ENCODE measurements at places on chromosomes 5 and 9.

DNA sequence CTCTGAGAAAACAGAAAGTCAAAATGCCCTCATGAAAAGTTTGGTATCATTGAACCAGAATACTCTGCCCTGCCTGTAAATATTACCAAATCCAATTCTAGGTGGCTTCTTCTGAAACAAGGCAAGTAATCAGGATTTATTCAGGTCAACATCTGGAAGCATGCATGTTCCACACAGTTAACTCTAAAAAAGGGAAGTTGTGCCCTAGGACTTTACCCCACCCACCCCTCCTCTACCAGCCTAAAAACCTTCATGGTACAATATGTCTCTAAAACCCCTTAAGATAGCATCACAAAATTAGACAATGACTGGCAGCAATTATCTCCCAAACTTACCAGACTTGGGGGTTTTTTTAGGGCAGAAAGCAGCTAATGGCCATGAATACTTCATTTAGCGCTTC, 414.8 kb upstream of the SLC30A5 start:
- DNase-seq, result no peak

DNA sequence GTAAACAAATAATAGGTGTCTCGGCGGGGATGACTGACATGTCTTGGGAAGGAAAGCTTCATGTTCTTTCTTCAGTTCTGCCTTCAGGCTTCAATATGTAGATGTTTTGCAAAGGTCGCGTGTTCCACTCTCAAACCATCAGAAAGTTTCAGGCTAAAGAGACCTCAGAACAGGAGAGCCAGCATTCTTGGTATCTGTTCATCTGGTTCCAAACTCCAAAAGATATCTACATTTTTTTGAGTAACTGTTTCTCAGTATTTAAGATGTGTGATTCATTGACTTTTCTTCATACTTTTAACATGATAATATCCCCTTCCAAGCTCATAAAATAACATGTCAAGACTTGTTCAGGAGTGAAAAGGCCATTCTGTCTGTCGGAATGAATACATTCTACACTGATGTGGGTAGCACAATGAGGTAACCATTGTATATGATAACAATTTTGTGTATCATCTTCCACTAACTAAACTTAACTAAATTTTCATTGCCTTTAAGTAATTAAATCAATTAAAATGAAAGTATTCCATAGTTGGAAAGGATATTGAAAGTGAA, 183.6 kb downstream of the CFAP90 start:
- DNase-seq, result no peak

- DNase-seq, result peak; percentile 64
Observed at GRCh38 chr5:156920042-156920860, 42.8 kb downstream of the TIMD4 start.

DNA sequence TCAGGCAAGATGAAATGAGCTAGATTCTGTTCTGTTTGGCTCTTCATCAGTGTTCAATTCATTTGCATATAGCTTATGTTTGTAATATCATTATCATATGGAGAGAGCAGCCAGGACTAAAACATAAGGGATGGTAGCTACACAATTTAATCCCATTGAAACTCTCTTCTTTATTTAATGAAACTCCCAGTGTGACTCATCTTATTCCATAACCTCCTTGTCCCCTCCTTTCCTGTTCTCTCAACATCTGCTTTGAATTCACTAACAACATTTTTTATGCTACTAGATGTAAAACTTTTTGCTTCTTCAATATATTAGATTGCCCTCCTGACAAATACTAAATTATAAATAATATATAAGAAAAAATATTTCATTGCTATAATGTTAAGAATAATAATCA, 1823.4 kb downstream of the MAT2B start:
- no peak for DNase-seq

- no peak for DNase-seq
Observed at GRCh38 chr5:126514558-126515141, 80.4 kb downstream of the ALDH7A1 start.

GRCh38 chr9:93112116-93112863, 16.3 kb downstream of the CARD19 start:
- DNase-seq, result no peak

GRCh38 chr5:130885691-130886090, 279.4 kb downstream of the HINT1 start:
- no peak for DNase-seq

DNA sequence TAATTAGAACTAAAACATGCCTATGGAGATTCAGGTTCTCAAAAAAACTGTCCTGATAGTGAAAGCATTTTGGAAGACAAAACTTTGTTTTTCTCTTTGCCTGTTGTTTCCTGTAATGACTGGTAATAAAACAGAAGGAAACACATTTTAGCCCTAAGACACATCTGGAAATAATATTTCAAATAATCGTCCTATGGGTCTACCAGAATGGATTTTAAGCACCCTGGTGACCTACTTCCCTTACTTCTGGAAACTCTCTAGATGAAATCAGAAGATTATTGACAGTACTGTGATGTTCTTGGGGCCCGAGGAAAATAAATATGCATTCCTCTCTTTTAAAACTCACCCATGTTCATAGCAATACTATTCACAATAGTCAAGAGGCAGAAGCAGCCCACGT, 110.1 kb upstream of the TLE4 start:
- no peak for DNase-seq

DNA sequence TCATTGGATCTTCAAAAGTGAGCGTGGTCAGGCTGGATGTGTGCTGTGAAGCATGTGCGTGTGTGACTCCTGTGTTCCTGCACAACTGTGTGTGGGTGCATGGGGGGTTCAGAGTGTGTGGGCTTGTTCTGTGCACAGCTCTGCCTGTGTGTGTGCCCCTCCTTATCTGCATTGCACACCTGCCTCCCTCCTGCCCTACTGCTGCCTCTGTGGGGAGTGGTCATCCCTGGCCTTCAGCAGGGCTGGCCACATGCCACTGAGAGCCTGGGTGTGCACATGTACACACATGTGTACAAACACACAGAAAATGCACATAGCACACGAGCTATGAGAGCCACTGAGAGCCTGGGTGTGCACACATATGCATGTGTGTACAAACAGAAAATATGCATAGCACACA, 92.1 kb downstream of the CACNA1B start:
- no peak for DNase-seq

- no peak for DNase-seq
Observed at GRCh38 chr5:114912189-114912920, 257.4 kb downstream of the TRIM36 start.

DNA sequence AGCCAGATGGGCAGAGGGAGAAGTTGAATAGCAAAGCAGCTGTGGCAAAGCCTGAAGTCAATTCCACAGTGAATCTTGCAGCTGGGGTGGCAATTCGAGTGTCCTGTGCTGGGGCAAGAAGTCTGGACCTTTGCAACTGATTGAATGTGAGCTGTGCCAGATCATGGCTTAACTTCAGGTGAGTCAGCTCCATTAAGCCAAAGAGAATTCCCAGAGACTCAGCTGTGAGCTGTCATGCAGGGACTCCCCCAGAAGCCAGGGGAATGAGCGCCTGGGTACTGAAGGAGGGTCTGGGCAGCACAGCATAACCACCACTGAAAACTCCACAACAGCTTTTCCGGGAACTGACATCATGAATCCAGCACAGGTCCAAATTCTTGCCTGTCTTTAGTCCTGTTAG, 153.5 kb upstream of the TRPC7 start:
- DNase-seq, result no peak

GRCh38 chr5:142520885-142521284, 165.0 kb downstream of the FGF1 start:
- DNase-seq, result no peak

- no peak for DNase-seq
Observed at GRCh38 chr5:67244345-67244793, 47.8 kb upstream of the CD180 start.

- no peak for DNase-seq
Observed at GRCh38 chr9:75064307-75065025, 23.5 kb downstream of the NMRK1 start.

GRCh38 chr5:27308153-27308552, 269.8 kb upstream of the CDH9 start:
- DNase-seq, result no peak

DNA sequence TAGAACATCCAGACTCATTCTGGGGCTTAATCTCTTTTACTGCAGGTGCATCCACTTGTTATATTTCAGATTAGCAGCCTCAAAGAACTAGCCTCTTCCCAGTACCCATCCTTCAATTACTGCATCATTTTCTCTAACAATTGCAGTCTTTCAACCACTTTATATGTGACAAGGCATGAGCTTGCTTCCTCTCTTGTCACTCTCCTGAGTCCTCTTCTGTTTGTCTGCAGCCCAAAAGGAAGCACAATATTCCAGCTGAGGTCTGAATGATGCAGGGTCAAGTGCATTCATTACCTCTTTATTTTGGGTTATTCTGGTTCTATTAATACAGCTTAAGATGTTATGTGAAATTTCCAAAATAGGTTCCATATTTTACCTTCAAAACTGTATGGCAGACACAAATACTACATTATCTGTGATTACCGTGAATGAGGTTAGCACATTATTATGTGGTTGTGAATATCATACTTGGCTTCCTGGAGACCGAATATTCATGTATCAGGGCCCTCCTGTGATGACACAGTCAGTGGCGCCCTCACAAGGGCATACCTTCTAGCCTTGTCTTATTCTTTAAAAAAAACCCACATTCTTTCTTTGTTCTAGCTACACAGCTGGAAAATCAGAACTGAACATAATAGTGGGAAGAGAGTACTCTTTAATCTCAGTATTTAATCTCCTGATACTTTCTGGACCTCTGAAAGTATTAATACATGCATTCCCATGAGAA, 323.8 kb downstream of the PDE4D start:
- DNase-seq, result no peak

GRCh38 chr5:35861718-35862117, 5.0 kb downstream of the IL7R start:
- DNase-seq, result no peak

GRCh38 chr9:115018547-115019435, 88.4 kb upstream of the TNFSF8 start:
- no peak for DNase-seq

GRCh38 chr5:177183766-177184360, 50.3 kb downstream of the NSD1 start:
- no peak for DNase-seq

DNA sequence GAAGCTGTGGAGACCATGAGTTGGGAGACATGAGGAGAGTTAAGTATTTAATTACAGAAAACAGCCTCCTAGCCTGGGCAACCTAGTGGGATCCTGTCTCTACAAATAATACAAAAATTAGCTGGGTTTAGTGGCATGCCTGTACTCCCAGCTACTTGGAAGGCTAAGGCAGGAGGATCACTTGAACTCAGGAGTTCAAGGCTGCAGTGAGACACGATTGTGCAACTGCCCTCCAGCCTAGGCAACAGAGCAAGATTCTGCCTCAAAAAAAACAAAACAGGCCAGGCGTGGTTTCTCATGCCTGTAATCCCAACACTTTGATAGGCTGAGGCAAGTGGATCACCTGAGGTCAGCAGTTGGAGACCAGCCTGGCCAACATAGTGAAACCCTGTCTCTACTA, 52.6 kb downstream of the AQP7 start:
- DNase-seq, result no peak

DNA sequence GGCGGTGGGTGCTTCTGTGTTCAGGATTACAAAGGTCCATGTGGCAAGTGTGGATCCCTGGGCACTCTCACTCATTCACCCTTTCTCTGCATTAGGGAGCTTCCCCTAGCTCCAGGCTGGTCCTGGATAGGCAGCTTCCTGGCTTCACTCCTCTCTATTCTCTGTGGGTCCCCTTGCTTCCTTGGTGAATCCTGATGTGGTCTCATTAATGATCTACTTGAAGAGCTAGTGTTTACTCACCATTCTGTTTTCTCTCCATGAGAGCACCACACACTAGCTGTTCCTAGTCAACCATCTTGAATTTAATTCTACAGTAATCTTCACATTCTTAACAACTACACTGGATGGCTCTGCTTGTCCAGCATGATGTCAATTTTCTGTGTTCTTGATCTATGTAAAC, 90.0 kb upstream of the PLPPR1 start:
- DNase-seq, result no peak

GRCh38 chr9:95143591-95144561, 173.6 kb downstream of the FANCC start:
- no peak for DNase-seq

DNA sequence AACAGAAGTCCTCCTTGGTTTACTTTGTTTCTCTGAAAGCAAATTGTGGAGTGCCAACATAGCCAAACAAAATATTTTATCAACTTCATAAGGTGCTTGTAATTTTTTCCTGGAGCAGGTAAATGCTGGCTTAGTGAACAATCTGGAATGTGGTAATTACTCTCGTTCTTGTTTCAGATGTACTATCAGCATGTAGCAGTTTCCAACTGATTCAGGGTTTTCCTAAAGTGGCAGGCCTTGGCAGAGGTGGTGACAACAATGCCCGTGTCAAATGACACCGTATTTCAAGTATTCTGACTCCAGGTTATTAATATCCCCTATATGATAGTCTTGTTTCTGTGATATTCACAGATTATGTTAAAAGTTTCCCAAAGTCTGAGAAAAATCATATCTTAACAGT, 1.2 kb downstream of the C9orf72 start:
- no peak for DNase-seq

DNA sequence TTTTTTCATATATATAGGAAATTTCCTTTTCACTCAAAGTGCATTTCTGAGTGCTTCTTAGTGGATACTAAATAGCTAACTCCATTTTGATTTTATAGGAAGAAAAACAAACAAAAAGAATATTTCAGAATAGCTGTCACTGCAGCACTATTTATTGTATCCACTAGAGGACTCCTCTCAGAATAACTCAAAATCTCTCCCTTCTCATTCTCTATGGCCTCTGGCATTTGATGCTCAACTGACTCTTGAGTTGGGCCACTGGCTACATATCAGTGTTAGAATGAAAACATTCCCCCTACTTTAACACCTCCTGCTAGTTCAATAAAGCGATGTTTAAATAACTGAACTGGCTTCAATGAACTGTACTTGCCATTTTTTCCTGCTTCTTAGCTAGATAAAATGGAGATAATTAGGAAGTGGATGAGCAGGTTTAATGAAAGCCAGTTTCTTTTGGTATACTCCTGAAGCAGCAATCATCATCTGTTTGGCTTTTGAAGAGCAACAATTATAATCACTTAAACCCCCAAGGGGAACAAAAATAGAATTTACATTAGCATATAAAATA, 16.6 kb upstream of the ELAVL2 start:
- DNase-seq, result no peak

DNA sequence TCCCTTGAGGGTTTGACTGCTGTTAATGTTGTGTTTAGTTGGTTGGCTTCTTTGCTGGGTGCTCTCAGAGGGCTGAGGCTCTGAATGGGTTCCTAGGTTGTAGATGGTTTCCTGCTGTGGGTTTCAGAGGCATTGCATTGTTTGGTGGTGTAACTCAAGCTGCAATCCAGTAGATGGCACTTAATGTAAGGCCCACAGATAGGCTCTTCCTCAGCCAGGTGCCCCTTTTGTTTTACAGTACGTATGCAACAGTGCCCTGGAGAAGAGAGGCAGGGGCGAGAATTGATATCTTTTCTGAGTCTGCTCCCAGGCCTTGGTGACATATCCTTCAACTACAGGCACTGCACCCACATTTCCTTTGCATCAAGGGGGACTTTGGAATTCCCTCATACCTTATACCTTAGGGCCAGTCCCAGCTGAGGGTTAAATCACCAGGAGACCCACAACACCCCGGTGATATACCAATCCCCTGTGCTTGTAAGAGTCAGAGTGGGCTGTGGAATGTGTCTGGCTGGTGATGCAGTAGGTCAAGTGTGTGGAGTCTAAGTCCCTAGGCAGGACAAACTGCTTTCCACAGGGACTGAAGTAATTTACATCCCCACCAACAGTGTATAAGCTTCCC, 7.0 kb upstream of the UGT3A2 start:
- DNase-seq, result no peak
